WTC11 (cell line): ENCODE measurements at places on chromosomes 1 and 21.

DNA sequence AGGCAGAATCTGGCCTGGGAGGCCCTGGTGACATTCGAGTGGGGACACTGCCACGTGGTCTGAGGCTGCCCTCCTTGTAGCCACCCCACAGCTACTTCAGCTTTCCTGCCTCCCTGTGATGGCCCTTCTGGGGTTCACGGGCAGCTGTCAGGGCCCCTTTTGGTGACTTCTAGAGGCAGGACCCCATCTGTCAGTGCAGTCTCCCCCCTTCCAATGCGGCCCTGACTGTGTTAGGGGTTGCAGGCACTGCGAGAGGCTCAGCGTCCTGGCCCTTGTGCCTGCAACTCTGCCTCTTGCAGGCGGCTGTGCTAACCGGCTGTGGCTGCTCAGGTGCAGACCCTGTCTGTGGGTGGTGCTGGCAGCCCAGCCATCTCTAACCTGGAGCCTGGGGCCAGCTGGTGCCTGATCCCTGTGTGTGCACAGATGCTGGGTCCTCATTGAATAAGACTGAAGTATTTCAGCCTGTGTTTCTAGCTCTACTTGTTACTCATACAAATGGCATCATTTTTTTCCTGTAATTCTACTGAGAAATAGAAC, 62.2 kb downstream of the S100B start:
- DNase-seq: no peak

GRCh38 chr1:115056395-115056798, 26.8 kb downstream of the TSHB start:
- peak; percentile 37 for DNase-seq

- DNase-seq: no peak
Measured at GRCh38 chr1:51101976-51102375, at the start of gene C1orf185. Gene C1orf185, plus strand, starts transcription at chr1:51102228. Its CDS starts 6 bp downstream, at chr1:51102234.

- DNase-seq: no peak
Measured at GRCh38 chr1:100670083-100670482, 49.5 kb upstream of the VCAM1 start.

- DNase-seq: no peak
Measured at GRCh38 chr1:228000836-228001563, 5.8 kb upstream of the WNT3A start.

GRCh38 chr21:44443291-44443890, 11.9 kb upstream of the LRRC3 start:
- DNase-seq: no peak

GRCh38 chr1:40897513-40897912, 35.4 kb upstream of the CITED4 start:
- DNase-seq: no peak

GRCh38 chr1:64505944-64506655, 36.2 kb downstream of the CACHD1 start:
- DNase-seq: no peak

DNA sequence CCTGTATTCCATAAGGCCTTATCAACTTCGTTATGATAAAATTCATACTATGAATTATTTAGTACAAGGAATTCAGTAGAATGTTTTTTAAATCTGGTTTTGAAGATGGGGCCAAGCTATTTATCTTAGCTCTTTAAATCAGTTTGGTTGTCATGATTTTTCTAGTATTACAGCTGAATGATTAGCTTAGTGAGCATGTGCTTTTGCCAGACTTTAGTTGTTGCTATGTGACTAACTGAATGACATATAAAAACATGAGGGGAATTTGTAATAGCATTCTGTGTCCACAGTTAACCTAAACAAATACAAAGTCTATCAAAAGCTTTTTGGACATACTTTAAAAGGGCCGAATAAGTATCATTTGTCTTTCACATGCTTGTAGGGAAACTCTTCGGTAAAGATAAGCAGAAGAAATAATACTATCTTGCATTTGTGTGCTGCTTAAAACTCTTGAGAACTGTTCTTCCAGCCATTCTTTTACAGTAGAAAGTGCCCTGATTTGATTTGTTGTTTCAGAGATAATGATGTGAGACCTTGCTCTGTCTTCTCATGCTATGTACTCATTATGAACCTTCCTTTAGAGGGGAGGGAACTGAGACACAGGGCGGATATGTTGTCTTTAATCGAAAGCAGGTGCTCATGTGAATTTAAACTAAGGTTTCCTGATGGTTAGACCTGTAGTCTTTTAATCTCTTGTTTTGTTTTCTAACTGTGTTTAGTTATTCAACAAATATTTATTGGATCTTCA, 18.8 kb downstream of the NEK7 start:
- DNase-seq: no peak

- DNase-seq: no peak
Measured at GRCh38 chr1:235562589-235562988, 58.3 kb upstream of the B3GALNT2 start.

GRCh38 chr21:21858502-21859334, 860.5 kb downstream of the NCAM2 start:
- no peak for DNase-seq
